ENCODE measurements at places on chromosomes 7 and 10. TPM values are rescaled to one million over a fixed set of nuclear protein-coding genes. Genes with fewer than 3 reads are reported as not detected.

The CYP26A1 gene
- 0.07 TPM for total RNA-seq

The EN2 gene
- total RNA-seq, result not detected

The LRRC61 gene
- total RNA-seq, result 0.07 TPM

The NUTM2E gene
- 0.07 TPM for total RNA-seq

The STAG3 gene
- 0.42 TPM for total RNA-seq

The JAZF1 gene
- 5.5 TPM for total RNA-seq

The CPN1 gene
- not detected for total RNA-seq

The NACAD gene
- total RNA-seq, result 0.85 TPM

The HGF gene
- total RNA-seq, result 5.1 TPM

The MCM10 gene
- total RNA-seq, result 11.5 TPM

The MICU1 gene
- 40.1 TPM for total RNA-seq

The TMEM130 gene
- not detected for total RNA-seq

The TMEM236 gene
- 0.11 TPM for total RNA-seq

The STEAP1B gene
- total RNA-seq, result 53.2 TPM

The CDH23 gene
- under 0.01 TPM for total RNA-seq

The GFRA1 gene
- 2.1 TPM for total RNA-seq
